ENCODE measurements at places on chromosomes 16 and 17.
A peak's percentile ranks its signal among the peaks of the same experiment; 100 is the strongest.

DNA sequence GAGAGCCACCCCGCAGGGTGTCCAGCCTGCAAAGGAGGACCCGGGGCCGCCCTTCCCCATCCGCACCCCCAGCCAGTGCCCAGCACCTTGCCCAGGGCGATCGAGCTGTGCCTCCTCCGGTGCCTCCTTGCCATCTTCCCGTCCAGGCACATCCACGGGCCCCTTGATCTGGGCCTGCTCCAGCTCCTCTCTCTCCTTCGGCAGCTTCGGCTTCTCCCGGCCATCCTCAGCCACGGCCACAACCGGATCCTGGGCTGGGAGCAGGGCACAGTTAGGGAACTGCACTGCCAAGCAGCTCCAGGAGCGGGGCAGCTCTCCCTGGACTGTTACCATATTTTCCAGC, 13.8 kb downstream of the NDUFAF8 start:
- DNase-seq = no peak

- DNase-seq = no peak
Observed at GRCh38 chr16:86734543-86735460, 156.5 kb downstream of the FOXL1 start.

GRCh38 chr16:89201439-89202377, 1.4 kb upstream of the SLC22A31 start:
- DNase-seq = peak; percentile 47

- DNase-seq = no peak
Observed at GRCh38 chr16:18938986-18939385, 12.8 kb upstream of the SMG1 start.

DNA sequence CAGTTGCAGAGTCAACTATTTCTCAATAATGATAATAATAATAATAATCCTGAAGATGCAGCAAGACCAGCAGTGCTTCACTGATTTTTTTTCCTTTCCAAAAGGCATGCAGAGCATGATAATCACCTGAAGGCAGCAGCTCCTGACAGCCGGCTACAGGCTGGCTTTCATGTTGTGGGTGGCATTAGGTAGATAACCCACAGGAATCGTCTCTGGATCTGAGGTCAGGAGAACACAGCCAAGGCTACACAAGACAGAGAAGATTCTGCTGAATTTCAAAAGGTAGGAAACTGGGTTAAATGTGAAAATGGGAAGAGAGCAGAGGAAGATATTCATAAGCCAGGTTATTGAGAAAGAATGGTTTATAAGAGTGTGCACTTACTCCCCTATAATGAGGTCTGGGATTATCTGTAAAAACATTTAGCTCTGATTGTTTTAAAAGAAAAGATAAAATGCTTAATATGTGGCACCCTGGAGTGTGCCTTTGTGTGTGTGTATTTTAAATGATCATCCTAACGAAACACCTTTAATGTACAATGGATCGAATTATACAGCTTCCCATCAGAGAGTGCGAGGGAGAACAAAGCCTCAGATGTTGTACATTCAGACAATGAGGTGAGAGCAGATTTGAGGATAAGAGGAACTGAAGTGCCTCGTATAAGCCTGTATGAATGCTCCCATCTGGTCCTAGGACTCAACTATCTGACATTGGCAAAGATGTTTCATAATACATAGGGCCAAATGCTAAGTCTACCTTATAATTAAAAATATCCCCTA, 273.1 kb downstream of the PHKB start:
- no peak for DNase-seq

GRCh38 chr17:28575126-28575795, 1.4 kb downstream of the ALDOC start:
- no peak for DNase-seq

- no peak for DNase-seq
Observed at GRCh38 chr17:82536512-82537201, 17.1 kb downstream of the FOXK2 start.

DNA sequence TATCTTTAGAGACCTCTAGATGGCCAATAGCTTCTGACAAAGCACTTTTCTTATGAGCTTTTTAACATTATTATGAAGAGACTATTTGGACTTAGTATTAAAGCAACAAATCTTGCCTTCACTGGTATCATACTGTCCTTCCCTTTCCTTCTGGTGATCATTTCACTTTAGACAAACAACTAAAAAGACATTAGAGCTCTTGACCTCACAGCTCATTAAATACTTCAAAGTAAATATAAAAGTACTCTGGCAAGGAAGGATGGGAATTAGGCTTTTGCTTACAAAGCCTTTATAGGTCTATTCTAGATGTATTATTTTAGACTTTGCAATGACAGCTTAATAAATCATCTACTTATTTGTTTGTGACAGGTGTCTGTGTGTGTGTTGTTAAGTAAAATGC, 11.1 kb downstream of the STXBP4 start:
- DNase-seq = no peak

DNA sequence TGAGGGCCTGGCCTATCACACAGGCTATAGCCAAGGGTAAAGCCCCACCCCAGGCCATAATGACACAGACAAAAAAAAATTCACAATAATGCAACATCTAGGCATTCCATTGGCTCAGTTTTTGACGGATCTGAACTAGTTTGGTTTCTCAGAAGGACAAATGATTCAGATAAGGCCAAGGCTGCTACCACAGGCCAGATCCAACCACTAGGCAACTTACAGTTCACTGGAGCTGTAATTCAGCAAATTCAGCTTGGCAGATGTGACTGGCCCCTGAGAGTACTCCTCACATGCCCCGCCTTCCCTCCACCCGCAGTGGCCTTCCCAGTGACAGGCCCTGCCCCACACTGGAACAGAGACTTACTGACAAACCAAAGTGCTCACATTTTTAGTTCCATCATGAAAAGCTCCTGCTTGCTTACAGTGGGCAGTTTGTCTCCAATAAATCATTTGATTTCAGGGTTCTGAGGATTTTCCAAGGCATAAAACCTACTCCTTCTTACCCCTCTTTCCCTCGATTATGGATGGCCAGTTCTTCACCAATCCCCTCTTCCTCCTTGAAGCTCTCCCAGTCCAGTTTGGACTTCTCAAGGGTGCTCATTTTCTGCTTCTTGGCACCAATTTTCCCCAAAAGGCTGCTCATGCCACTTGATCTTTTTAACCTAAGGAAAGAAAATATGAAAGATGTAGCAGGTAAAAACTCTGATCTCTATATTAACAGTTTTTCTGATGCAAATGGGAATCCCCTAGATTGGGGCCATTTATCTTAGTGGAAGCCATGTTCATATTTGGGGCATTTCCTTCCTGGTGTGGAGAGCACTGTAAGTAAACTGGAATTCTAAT, 53.3 kb upstream of the BCAR1 start:
- no peak for DNase-seq

DNA sequence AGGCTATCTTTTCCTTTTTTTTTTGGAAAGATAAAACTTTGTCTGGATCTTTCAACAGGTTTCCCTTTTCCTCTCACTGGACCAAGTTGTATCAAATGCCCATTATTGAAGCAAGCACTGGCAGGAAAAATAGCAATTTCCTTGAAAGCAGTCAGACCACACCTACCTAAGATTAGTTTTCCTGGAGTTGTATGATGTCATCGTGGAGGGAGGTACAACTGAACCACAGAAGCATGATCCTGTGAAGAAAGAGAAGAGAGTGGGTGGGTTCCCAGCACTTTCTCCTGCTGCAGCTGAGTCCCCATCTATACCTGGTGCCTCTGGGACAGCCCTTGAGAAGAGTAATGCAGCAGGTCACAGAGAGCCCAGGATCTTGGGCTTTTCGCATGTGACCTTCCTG, 63.6 kb upstream of the ERCC4 start:
- no peak for DNase-seq

- no peak for DNase-seq
Observed at GRCh38 chr17:79721993-79722671, 8.6 kb upstream of the ENPP7 start.

DNA sequence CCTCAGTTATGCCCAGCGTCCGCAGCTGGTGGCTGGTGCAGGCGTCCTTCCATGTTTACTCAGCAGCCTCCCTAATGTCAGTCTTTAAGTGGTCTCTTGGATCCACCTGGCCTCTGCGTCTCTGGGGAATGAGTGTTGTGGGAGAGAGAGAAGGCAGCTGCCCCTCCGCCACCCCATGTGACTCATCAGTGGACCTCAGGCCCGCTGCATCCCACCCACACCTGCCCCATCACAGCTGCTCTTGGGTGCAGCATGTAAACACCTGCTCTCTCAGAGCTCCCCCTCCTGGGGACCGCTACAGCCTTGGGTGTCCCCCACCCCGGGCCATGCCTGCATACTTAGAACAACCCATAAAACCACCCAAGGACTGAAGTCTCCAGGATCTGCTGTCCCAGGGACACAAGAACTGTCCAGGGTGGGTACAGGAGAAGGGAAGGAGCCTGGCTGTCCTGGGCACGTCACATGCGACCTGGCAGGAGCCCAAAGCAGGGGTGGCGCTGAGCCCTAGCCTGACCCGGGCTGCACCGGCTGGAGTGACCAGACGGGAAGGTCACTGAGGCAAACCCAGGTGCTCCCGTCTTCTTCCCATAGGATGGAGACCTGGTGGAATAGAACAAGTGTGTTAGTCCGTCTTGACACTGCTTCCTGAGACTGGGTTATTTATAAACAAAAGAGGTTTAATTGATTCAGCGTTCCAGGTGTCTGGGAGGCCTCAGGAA, 4.2 kb downstream of the C16orf90 start:
- DNase-seq = no peak

- DNase-seq = no peak
Observed at GRCh38 chr16:48352648-48353390, 32.4 kb downstream of the SIAH1 start.

GRCh38 chr17:81673561-81674258, 7.2 kb downstream of the CCDC137 start:
- no peak for DNase-seq

GRCh38 chr17:78082988-78083387, 45.6 kb downstream of the TMC6 start:
- DNase-seq = no peak

- no peak for DNase-seq
Observed at GRCh38 chr17:80449930-80450576, 26.4 kb downstream of the NPTX1 start.

DNA sequence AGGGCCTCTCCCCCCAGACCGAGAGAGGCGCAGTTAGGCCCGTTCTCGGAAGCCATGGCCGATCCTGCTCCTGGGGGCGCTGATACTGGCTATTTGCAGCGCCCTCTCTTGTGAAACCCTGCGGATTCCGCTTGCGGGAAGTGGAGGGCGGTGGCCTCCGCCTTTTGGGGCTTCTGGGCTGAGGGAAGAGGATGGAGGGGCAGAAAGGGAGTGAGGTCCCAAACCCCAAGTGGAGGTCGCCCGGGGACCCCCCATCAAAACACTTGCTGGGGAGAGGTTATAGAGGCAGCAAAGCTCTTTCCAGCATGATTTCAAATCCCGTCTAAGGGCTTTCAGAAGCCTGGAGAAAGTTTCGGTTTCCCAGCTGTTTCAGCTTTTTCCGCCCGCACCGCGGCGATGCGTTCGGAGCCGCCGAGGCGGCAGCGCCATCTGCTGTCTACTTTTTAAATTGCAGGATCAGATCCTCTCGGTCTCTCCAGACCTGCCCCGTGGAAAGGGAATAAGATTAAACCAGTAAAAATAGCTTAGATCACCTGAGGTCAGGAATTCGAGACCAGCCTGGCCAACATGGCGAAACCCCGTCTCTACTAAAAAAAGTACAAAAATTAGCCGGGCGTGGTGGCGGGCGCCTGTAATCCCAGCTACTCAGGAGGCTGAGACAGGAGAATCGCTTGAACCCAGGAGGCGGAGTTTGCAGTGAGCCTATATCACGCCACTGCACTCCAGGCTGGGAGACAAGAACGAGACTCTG, 15.8 kb downstream of the SNX20 start:
- peak; percentile 55 for DNase-seq

DNA sequence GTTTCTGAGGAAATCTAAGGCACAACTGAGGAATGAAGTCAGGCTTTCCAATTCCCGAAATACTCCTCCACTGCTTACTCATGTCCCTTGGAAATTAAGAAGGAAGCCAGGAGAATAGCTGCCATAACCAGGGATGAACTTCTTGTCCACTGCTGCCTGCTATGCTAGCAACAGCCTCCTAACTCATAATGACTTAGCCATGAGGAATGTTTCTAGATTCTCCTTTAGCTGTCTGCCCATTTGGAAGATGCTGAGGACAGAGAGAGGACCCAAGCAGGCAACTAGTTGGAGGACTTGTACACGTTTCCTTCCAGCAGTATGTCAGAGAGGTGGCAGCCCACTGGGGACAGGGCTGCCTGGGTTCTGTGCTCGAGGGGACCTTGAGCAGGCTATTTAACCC, 939 bp upstream of the CCL2 start:
- no peak for DNase-seq

- no peak for DNase-seq
Observed at GRCh38 chr17:58232707-58233156, 5.7 kb upstream of the LPO start.

DNA sequence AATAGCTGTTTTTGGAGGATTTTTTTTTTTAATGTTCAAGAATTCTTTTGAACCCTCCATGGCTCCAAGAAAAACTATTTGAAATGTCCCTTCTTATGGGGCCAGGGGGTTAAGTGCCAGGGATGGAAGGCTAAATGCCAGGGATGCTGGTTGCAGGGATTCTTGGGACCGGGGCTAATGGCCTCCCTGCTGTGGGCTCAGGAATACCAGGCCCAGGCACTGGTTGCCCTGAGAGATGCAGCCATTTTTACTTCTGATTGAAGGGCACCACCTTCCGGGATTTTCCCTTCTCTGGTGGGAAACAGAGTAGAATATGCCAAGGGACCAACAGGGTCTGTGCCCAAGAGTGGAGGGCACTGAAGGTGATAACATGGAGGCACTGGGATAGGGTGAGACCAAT, 10.9 kb upstream of the KAT7 start:
- no peak for DNase-seq

GRCh38 chr16:35788381-35788780, 2329.0 kb downstream of the TP53TG3F start:
- DNase-seq = no peak

DNA sequence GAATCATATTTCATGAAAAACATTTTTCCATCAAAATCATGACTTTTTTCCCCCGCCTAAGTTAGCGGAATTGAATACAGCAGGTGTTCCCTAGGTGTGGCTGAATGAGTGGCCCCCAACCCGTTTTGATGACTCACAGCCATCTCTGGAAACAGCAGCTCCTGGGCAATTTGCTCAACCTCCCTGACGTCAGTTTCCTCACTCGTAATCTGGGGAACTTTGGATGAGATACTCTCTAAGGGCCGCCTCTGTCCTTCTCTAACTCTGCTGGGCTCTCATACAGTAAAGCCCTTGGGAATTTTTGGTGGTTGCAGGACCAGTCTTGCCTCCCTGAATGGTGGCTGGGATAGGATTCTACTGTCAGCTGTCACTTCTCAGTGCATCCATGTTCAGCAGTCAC, 11.6 kb upstream of the NTN1 start:
- no peak for DNase-seq

GRCh38 chr16:1862394-1862793, 9.6 kb downstream of the MEIOB start:
- no peak for DNase-seq
